ENCODE measurements at places on chromosomes 3 and 15. TPM values are rescaled to one million over a fixed set of nuclear protein-coding genes. Genes with fewer than 3 reads are reported as not detected.

- no peaks in the 10 kb centered on the region for H3K27me3 ChIP-seq
- H3K27ac ChIP-seq, result no peak overlapping the region
- no peak overlapping the region for H3K4me3 ChIP-seq
- no peaks in the 10 kb centered on the region for H3K4me1 ChIP-seq
- DNase-seq, result no peak
These were observed 43.7 kb upstream of the IGSF10 start for GRCh38 chr3:151504606-151505005.

GRCh38 chr3:192215-192929 is 4.2 kb upstream of the CHL1 start:
- no peak for DNase-seq
- no peak overlapping the region for H3K27ac ChIP-seq
- H3K4me3 ChIP-seq, result no peak overlapping the region
- H3K4me1 ChIP-seq, result no peaks in the 10 kb centered on the region
- H3K36me3 ChIP-seq, result no peaks in the 10 kb centered on the region
- no peaks in the 10 kb centered on the region for H3K27me3 ChIP-seq

GRCh38 chr3:35664460-35664919 is 25.2 kb downstream of the ARPP21 start:
- H3K27me3 ChIP-seq, result no peaks in the 10 kb centered on the region
- H3K36me3 ChIP-seq, result no peaks in the 10 kb centered on the region
- H3K4me1 ChIP-seq, result no peaks in the 10 kb centered on the region
- H3K27ac ChIP-seq, result no peak overlapping the region
- no peak overlapping the region for H3K4me3 ChIP-seq

DNA sequence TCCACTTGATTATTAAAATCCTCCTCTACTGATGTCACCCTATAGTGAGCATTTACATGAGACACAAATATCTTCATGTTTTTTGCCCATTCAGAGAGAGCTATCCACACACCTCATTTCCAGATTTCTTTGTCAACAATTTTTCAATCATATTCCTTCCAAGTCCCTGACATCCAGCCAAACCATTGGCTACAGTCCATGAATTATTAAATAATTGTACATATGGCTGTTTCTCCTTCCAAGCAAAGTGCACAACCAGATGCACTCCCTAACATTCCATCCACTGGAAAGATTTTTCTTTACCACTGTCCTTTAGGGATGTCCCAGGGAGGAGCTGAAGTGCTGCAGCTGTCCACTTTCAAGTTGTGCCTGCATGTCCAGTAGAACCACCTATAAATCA is 328.0 kb upstream of the MDFIC2 start:
- no peak overlapping the region for H3K27ac ChIP-seq
- H3K4me3 ChIP-seq, result no peak overlapping the region
- no peaks in the 10 kb centered on the region for H3K4me1 ChIP-seq

DNA sequence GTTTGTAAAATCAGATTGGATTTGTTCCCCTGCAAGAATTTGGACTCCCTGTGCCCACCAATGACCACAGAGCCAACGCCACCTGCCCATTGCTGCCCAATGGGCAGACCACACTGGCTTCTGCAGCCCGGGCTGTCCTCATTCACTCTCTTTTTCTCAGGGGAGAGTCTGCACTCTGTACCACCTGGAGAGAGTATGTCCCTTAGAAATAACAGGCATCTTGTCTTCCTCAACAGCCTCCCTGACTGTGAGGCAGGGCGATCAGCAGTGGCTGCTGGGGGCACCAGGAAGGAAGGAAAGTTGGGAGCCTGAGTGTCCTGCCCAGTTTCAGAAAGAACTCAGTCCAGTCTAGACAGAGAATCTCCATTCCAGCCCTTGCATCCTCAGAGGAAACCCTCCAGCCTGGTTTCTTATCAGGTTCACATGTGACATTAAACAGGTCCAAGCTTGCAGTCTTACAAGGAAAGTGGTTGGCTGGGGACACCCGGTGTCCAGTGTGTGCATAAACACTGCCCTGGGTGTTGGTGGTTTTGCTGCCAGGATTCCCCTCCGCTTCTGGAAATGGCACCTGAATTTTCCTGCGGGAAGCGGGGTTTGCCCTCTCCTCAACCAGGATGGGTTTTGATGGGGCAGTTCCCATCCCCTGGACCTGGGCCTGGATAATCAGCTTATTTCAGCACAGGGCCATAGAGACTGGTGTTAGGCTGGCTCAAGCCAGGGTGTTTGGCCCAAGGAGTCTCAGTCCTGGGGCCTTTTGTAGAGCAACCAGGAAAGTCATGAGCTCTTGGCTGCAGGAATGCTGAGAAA is 37.2 kb downstream of the SSUH2 start:
- H3K36me3 ChIP-seq, result no peaks in the 10 kb centered on the region
- H3K27me3 ChIP-seq, result peaks cover 3% of the 10 kb centered on the region
- no peak overlapping the region for H3K27ac ChIP-seq
- no peak overlapping the region for H3K4me3 ChIP-seq
- no peaks in the 10 kb centered on the region for H3K4me1 ChIP-seq

- H3K4me3 ChIP-seq, result no peak overlapping the region
- no peaks in the 10 kb centered on the region for H3K36me3 ChIP-seq
- no peak overlapping the region for H3K27ac ChIP-seq
These were observed 77.1 kb upstream of the PRTG start for GRCh38 chr15:55820043-55820442.

- H3K36me3 ChIP-seq, result no peaks in the 10 kb centered on the region
- no peak for DNase-seq
- H3K4me3 ChIP-seq, result no peak overlapping the region
- no peaks in the 10 kb centered on the region for H3K4me1 ChIP-seq
These were observed 894 bp upstream of the TM4SF4 start for GRCh38 chr3:149473357-149474249.

- H3K36me3 ChIP-seq, result no peaks in the 10 kb centered on the region
- H3K27ac ChIP-seq, result no peak overlapping the region
- DNase-seq, result no peak
- H3K4me3 ChIP-seq, result no peak overlapping the region
- no peaks in the 10 kb centered on the region for H3K4me1 ChIP-seq
These were observed 80.4 kb upstream of the ZBTB20 start for GRCh38 chr3:115227461-115227860.

- DNase-seq, result peak; percentile 42
- no peaks in the 10 kb centered on the region for H3K27me3 ChIP-seq
- peaks cover 26% of the 10 kb centered on the region for H3K4me1 ChIP-seq
- peak overlapping the region; percentile 81 for H3K4me3 ChIP-seq
- H3K36me3 ChIP-seq, result no peaks in the 10 kb centered on the region
These were observed 7.7 kb downstream of the BCL6 start for GRCh38 chr3:187737368-187738070.

DNA sequence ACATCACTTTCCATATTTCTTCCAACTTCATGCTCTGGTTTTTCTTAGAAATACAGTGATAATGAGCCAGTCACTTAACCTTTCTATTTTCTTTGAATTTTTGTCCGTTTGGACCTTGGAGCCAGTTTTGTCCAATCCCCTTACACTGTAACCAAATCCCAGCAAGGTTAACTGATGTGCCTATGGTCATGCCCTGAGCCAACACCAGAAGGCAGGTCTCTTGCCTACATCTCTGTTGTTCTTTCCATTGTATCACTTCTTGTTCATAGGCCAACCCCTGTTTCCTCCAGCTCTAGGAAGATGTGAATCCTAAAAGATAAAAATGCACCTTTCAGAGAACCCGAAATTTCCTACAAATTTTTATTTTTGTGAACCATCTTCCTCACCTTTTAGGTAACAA is 122.7 kb downstream of the CMSS1 start:
- no peaks in the 10 kb centered on the region for H3K27me3 ChIP-seq
- no peak for DNase-seq
- H3K36me3 ChIP-seq, result no peaks in the 10 kb centered on the region
- no peaks in the 10 kb centered on the region for H3K4me1 ChIP-seq

- DNase-seq, result no peak
- H3K4me1 ChIP-seq, result no peaks in the 10 kb centered on the region
- H3K27me3 ChIP-seq, result no peaks in the 10 kb centered on the region
- no peaks in the 10 kb centered on the region for H3K36me3 ChIP-seq
- H3K27ac ChIP-seq, result no peak overlapping the region
- H3K4me3 ChIP-seq, result no peak overlapping the region
These were observed 29.5 kb downstream of the C2CD4B start for GRCh38 chr15:62135532-62136134.

DNA sequence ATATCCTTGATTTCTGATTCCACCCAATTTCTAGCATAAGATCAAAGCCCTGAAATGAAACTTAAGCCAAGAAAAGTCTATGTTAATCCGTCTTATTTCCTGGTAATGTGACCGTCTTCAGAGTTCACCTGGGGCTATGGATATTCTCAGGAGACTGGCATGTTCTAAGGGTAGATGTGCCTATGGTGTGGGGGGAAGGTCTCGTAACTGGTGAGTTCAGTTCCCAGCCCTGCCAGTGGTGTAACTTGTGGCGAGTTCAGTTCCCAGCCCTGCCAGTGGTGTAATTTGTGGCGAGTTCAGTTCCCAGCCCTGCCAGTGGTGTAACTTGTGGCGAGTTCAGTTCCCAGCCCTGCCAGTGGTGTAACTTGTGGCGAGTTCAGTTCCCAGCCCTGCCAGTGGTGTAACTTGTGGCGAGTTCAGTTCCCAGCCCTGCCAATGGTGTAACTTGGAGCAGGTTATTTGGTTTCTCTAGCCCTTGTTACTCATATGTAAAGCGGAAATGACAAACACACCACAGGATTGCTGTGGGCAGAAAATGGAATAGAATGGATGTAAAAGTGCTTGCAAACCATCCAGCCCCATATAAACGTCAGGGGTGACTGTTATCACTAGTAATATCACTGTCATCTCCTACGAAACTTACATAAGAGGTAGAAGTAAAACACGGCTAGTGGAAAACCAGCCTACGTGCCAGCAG is 30.4 kb downstream of the SLC51A start:
- H3K36me3 ChIP-seq, result peaks cover 34% of the 10 kb centered on the region
- no peak for DNase-seq
- no peaks in the 10 kb centered on the region for H3K4me1 ChIP-seq

DNA sequence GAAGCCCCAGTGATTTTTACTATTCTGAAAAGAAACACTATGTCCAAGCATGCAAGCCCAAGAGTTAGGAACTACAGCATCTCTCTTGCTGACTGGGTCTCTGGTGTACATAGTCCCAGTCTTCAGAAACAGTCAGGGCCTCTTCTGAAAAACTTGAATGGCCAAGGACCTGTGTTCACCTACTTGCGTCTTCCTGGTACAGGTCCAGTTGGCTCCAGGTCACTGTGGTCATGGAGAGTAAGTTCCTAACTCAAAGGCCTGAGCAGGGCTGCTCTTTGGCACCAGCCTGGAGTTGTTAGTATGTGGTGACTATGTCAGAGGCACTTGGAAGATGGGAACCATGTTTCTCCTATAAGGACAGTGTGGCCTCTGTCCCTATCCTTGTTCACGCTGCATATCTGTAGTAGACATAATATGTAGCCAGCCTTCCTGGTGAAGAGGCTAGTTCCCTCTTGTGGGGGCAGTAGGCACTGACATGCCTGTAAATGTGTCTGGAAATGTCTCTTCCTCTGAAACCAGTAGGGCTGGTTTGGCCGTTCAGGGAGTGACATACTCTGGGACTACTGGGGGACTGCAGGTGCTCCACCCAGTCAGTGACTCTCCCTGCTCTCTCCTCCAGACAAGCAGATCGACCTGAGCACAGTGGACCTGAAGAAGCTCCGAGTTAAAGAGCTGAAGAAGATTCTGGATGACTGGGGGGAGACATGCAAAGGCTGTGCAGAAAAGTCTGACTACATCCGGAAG is 2.6 kb upstream of the RBM15B start:
- H3K4me3 ChIP-seq, result no peak overlapping the region
- DNase-seq, result no peak
- H3K27me3 ChIP-seq, result no peaks in the 10 kb centered on the region
- H3K4me1 ChIP-seq, result peaks cover 69% of the 10 kb centered on the region
- H3K27ac ChIP-seq, result no peak overlapping the region
- H3K36me3 ChIP-seq, result peaks cover 28% of the 10 kb centered on the region

GRCh38 chr15:79846539-79846938 is 50.3 kb downstream of the MTHFS start:
- no peaks in the 10 kb centered on the region for H3K27me3 ChIP-seq
- H3K4me3 ChIP-seq, result no peak overlapping the region
- no peak overlapping the region for H3K27ac ChIP-seq
- H3K4me1 ChIP-seq, result no peaks in the 10 kb centered on the region

DNA sequence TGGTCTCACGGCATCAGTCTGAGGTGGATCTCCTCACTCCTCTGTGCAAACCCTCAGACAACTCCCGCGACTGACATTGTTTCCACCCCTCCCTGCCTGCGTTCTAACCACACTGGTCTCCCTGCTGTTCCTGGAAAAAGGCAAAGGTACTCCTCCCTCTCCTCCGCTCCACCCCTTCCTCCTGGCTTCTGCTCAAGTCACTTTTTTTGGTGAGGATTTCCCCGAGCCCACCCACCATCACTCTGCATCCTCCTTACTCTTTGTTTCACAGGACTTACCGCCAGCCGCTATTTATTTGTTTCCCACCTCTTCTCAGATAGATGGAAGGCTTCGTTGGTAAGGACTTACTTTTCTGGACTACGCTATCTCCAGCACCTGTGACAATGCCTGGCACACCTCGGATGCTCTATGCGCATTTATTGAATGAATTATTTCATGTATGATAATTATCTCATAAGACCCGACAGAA is 25.6 kb downstream of the PRR23E start:
- H3K27me3 ChIP-seq, result no peaks in the 10 kb centered on the region
- H3K27ac ChIP-seq, result no peak overlapping the region
- no peaks in the 10 kb centered on the region for H3K36me3 ChIP-seq
- no peaks in the 10 kb centered on the region for H3K4me1 ChIP-seq

- no peak for DNase-seq
- H3K27me3 ChIP-seq, result no peaks in the 10 kb centered on the region
- H3K4me1 ChIP-seq, result no peaks in the 10 kb centered on the region
- no peak overlapping the region for H3K27ac ChIP-seq
- no peaks in the 10 kb centered on the region for H3K36me3 ChIP-seq
These were observed 5.7 kb downstream of the CHST13 start for GRCh38 chr3:126529585-126530170.

DNA sequence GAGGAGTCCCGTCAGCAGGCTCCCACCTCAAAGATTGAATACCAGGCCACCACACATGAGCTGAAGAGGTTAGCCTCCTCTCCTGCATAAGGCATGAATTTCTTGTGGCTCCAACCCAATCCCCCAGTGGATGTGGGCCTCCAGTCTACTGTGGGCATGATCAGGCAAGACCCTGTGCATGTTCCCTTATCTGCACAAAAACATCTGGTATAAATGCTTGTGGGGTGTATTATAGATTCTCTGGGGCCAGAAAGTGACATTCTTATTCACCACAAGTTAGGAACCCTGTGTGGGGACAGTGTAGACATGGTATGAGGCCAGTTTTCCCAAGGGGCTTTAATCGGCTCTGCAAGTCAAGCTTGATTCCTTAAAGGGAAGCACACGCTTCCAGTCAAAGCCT is 18.2 kb upstream of the UBP1 start:
- H3K4me1 ChIP-seq, result no peaks in the 10 kb centered on the region
- no peaks in the 10 kb centered on the region for H3K27me3 ChIP-seq
- no peak overlapping the region for H3K4me3 ChIP-seq

GRCh38 chr15:50024281-50024680 is 94.8 kb downstream of the ATP8B4 start:
- no peaks in the 10 kb centered on the region for H3K27me3 ChIP-seq
- no peak overlapping the region for H3K4me3 ChIP-seq
- no peaks in the 10 kb centered on the region for H3K4me1 ChIP-seq
- DNase-seq, result no peak
- H3K27ac ChIP-seq, result no peak overlapping the region
- H3K36me3 ChIP-seq, result no peaks in the 10 kb centered on the region

GRCh38 chr15:23395030-23395692 is 40.6 kb downstream of the GOLGA8S start:
- H3K4me1 ChIP-seq, result no peaks in the 10 kb centered on the region
- no peaks in the 10 kb centered on the region for H3K36me3 ChIP-seq

Gene STXBP5L
- not detected for total RNA-seq

Gene CILP
- total RNA-seq, result 0.04 TPM

Gene GOLGA6L2
- total RNA-seq, result not detected

Gene SPTBN5
- total RNA-seq, result 0.39 TPM

Gene SLC2A2
- total RNA-seq, result not detected

Gene CPNE9
- 0.16 TPM for total RNA-seq

Gene THRB
- total RNA-seq, result not detected

Gene GOLGA8K
- total RNA-seq, result not detected

Gene LINGO1
- not detected for total RNA-seq

Gene CDHR4
- total RNA-seq, result not detected

All from CD8-positive, alpha-beta memory T cell (primary cell).